Vagina (tissue), 2 donors: ENCODE measurements at places on chromosomes 7 and 10. TPM values are rescaled to one million over a fixed set of nuclear protein-coding genes. Genes with fewer than 3 reads are reported as not detected.

- no peak for DNase-seq
Observed at GRCh38 chr7:131619336-131620305, 63.2 kb upstream of the PODXL start.

- DNase-seq = no peak
Observed at GRCh38 chr7:31028417-31028992, 23.6 kb upstream of the ADCYAP1R1 start.

GRCh38 chr10:67793313-67793712, 44.7 kb downstream of the DNAJC12 start:
- no peak for DNase-seq

DNA sequence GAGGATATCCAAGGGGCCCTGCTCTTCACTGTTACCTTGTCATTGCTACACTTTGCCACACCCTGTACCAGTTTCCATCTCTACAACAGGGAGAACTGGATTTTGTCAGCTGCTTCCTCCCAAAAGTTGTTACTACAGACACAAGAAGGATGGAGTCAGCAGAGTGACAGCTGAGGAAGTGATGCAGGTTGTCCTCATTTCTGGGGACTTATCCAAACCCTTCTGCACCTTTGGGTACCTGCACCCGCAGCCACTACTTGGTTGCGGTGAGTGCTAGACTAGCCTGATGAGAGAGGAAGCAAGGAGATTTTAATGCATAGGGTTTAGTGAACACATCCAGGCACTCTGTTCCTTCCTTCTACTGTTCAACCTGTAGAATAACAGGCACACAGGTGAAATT, 281.0 kb downstream of the RPS24 start:
- DNase-seq = no peak

Gene ASAH2B
- 0.74 TPM for total RNA-seq

DNA sequence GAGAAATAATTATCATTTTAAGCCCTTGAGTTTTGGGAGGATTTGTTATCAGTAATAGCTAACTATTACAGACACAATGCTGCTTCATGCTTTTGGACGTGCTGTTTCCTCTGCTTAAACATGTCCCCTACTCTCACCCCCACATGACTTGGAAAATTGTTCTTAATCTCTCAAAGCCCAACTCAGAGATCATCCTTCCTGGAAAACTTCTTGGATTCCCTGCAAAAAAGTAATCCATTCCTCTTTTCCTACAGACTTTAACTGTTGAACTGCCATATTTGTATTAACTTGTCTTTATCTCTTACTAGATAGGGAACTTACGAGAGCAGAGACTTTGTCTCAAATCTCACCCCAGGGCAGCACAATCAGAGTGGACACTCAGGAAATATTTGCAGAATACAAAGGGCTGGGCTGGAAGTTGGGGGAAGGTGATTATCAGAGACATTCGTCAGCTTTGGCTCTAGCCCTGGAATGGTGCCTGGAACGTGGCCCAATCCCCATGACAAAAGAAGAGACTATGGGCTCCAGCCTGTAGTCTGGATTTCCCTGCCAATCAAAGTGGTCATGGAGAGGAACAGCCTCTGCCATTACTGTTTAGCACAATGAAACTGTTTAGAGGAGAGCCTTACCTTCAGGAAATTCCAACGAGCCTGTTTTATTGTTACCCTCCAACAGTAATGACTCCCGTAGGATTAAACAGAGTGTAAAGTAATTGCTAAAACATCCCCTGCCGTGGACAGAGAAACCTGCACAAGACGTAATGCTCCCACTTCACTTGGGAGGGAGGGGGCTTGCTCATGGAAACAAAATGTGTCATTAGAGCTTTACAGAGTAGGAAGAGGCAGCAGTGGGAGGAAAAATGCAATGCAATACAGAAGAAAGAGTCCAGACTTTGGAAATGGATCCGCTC, 140.4 kb upstream of the AUTS2 start:
- no peak for DNase-seq

GRCh38 chr7:74214816-74215630, 5.2 kb downstream of the LAT2 start:
- no peak for DNase-seq

Gene FAM180A
- 7.1 TPM for total RNA-seq

Gene RELN
- 7.4 TPM for total RNA-seq

Gene XRCC2
- 1.7 TPM for total RNA-seq

GRCh38 chr7:21413502-21413901, 14.4 kb upstream of the SP4 start:
- DNase-seq = no peak

- DNase-seq = no peak
Observed at GRCh38 chr10:46549171-46550075, 7.0 kb downstream of the GPRIN2 start.

GRCh38 chr10:18282094-18282493, 141.9 kb downstream of the CACNB2 start:
- DNase-seq = no peak

Gene CCL26
- not detected for total RNA-seq

GRCh38 chr10:13789448-13789829, 202.7 kb downstream of the PRPF18 start:
- no peak for DNase-seq

Gene PRKG1
- 17.9 TPM for total RNA-seq

DNA sequence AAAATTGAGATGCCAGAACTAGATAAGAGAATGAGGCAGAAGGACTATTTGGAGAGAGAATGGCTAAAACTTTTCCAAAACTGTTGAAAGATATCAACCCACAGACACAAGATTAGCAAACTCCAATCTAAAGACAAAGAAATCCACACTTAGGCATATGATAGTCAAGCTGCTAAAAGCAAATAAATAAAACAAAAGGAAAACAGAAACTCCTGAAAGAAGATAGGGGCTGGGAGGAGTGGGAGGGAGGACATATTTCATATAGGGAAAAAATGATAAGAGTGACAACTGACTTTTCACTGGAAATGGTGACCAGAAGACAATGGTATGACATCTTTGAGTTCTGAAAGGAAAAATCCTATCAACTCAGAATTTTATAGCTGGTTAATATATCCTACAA, 105.4 kb upstream of the ADO start:
- DNase-seq = no peak

Gene ERVW-1
- not detected for total RNA-seq

Gene HYAL4
- total RNA-seq = 0.49 TPM

- no peak for DNase-seq
Observed at GRCh38 chr7:87837597-87837996, 38.6 kb downstream of the SLC25A40 start.

GRCh38 chr7:23450518-23450917, 19.8 kb downstream of the IGF2BP3 start:
- DNase-seq = no peak

Gene OR2A1
- total RNA-seq = 0.25 TPM

Gene PANK1
- total RNA-seq = 10.3 TPM

GRCh38 chr7:93327006-93327633, 95.0 kb downstream of the VPS50 start:
- no peak for DNase-seq
